ENCODE measurements at places on chromosomes 12 and 14.

- no peak for DNase-seq
These were observed 67.9 kb upstream of the PDZRN4 start for GRCh38 chr12:41120211-41120610.

- DNase-seq = no peak
These were observed 11.0 kb downstream of the PDE1B start for GRCh38 chr12:54560374-54560858.

- DNase-seq = no peak
These were observed 4.7 kb downstream of the CISTR start for GRCh38 chr12:53747095-53747494.

GRCh38 chr12:122174155-122174845 is at the start of gene IL31:
IL31 (minus strand) TSS chr12:122174221; CDS start chr12:122174172, 49 bp downstream.
- no peak for DNase-seq

- no peak for DNase-seq
These were observed 21.0 kb downstream of the HRK start for GRCh38 chr12:116860263-116860662.

DNA sequence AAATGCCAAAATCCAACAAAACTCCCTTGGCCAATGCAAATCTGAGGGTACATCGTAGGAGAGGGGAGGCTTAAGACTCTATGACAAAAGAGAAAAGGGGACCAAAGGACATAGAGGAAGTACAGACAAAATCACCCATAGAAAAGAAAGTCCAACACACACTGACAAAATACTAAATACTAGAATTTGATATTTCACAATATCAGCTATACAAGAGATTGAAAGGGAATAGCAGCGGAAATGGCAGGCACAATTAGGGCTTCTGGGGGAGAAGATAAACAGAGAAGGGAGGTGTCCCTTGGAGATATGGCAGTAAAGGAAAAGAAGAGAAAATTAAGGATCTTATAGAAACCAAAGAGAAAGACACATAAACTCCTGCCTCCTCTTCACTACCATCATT is 29.0 kb downstream of the ATP2B1 start:
- no peak for DNase-seq

DNA sequence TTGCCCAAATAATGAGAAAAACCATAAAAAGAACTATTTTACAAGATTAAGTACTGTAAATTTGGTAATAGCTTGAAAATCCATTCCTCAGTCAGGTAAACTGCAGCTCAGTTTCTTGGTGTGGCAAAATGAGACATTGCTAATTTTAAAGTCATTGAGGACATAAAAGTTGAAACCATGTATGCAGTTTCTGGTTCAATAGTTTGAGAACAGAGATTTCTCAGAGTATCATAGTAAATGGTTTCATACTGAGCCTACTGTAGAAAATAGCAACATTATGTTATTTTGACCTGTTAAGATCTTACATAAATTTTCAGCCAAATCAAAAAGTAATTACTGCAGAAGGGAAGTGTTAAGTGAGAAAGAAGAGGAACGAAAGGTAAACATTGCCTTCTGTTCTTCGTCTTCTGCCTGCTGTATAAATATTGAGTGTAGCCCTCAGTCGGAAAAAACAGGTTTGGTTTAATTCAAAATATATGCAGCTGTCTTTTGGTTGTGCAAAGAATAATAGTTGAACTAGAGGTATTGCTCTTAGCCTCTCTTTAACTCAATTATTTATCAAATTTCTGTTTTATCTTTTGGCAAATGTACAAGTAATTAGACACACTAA is 119.6 kb downstream of the SYNE2 start:
- no peak for DNase-seq

DNA sequence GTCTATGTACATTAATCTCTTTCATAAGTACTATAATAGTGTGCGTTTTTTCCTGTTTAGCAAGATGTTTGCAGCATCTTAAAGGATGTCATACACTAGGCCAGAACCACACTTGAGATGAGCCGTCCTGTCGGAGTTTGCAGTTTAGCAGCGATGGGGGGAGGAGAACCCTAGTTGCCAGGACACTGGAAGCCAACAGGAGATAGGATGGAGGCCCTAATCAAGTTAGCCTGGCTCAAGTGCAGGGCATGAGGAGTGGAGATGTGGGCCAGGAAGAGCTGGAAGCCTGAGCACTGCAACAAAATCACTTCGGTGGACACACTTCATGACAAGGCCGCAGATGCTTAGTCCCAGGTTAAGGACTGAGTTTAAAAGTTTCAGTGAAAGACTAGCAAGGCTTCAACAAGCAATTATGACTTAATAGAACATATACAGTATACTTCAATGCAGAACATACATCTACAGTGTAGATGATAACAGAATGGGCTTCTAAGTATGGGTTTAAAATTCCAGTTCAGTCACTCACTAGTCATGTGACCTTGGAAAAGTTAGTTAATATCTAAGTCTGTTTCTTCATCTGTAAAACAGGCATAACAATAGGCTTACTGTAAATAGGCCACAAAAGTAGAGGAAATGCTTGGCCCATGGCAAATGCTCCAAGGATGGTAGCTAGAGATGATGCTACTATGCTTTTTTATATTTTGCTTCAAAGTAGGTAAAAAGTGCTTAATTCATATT is 77.1 kb downstream of the PTPN21 start:
- DNase-seq = no peak

DNA sequence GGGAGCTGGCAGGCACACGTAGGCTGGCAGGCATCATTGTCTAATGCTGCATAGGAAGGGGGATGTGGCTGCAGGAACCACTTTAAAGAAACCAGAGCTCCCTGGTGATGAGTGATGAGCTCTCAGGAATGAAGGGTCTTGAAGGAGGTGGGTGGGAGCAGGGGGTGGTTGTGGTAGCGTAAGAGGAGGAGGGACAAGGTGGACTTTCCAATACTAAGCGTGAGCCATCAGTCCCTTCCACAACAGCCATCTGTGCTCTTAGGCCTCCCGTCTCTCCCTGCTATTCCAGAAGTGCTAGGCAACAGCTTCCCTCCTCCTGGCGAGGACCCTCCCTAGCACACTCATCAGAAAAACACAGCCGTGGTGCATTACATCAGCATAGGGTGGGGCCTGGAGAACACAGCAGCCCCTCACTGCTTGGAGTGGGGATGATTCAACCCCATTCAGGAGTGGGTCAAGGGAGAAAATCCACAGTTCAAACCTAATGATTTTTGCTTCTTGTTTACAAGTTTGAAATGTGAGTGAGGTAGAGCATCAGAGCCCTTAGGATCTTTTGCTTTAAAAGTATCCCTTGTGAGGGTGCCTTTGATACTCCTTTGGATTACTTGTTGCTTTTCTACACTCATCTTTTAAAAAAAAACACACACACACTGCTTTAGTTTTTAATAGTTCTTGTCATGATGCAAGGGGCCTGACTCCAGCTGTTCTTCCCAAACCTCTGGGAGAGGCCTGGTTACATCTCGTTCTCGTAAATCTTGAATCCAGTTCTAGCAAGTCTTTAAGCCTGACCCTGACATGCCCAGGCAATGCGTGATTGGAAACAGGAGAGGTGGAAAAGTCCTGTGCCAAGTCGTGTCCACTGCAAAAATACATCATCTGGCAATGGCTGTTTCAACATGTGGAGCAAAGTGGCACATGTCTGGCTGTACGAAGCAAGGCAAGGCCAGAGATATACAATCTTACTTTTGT is 356.4 kb upstream of the DDHD1 start:
- no peak for DNase-seq

DNA sequence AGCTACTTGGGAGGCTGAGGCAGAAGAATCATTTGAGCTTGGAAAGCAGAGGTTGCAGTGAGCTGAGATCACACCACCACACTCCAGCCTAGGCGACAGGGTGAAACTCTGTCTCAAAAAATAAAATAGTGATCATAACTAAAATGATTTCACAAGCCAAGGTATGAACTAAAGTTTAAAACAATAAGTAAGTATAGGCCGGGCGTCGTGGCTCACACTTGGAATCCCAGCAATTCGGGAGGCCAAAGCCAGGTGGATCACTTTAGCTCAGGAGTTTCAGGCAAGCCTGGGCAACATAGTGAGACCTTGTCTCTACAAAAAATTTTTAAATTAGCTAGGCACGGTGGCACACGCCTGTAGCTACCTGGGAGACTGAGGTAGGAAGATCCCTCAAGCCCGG is 27.4 kb downstream of the BLTP3B start:
- DNase-seq = no peak

- DNase-seq = peak; percentile 70
These were observed 14.0 kb downstream of the TAMALIN start for GRCh38 chr12:52020539-52021336.

GRCh38 chr12:62709311-62709710 is 225.6 kb downstream of the PPM1H start:
- no peak for DNase-seq

GRCh38 chr12:45988264-45988663 is 2.1 kb downstream of the SCAF11 start:
- DNase-seq = no peak

GRCh38 chr12:114313910-114314309 is 92.0 kb downstream of the TBX5 start:
- no peak for DNase-seq

- no peak for DNase-seq
These were observed 254.0 kb upstream of the ATP2B1 start for GRCh38 chr12:89962648-89963047.

DNA sequence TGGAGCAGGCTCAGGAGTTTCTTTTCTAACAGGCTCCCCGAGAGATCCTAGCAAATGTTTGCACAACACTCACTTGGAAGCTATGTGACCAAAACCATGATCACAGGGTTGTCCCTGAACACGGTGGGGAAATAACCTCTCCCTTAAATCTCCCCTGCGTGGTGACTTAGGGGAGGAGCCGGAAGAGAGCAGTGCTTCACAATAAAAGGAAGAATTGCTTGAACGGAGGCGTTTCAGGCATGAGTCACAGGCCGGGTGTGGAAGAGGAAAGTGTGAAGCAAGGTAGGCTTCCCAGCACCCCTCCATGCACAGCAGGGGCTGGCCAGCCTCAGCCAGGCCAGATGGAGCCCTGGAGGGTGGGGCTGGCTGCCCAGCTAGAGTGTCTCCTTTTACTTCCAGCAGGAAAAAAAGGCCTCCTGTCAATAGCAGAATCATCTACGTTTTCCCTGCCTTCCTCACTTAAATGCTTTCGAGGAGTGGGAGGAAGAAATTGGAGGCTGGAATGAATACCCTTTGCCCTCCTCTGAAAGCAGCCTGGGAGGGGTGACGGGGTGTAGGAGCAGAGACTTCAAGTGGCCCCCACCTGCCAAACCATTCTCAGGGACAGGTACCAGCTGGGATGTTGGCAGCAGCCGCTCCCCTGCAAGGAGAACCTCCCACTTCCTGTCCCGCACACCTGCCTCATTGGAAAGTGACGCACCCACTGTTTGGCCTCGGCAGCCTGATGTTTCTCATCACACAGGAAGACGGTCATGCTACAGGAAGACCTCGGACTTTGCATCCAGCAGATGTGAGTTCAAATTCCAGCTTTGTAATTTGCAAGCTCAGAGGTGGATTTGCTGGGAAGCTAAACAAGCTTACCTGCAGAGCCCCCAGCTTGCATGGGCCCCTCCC is 30.1 kb upstream of the PPP2R5C start:
- no peak for DNase-seq

- DNase-seq = no peak
These were observed 187.5 kb downstream of the MSRB3 start for GRCh38 chr12:65465766-65466547.

DNA sequence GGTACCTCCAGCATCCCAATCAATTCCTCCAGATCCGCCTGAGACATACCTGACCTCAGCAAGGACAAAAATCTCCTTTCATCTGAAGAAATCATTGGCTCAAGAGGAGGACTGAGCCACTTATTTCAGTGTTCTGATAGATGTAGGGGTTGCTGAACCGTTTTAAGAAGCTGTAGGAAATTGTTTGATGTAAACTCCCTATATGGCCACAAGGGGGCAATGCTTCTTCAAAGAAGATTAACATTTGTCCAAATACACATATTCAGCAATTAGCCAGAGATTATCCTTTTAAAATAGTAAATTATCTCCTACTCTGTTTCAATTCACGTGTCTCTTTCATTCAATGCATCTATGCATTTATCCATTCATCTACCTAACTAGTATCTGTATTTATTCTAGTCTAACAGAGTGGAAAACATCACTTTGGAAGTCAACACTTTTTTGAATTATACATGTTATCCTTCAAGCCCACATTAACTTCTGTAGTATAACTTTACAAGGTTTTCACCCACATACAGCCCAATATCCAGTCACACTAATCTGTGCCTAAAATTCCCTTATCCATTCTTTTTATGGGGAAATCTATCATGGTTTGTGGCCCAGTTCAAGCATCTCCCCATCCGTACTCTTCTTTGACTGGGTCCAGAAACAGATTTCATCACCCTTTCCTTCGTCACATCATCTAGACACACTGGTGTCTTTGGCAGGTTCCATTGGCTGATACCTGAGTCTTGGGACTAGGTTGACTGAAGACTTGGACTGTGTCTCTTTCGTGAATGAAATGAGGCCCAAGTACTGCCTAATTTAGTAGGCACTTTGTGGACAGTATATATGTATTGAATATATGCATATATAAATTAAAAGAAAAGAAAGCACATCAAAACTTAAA is 411.0 kb upstream of the OR4E1 start:
- peak; percentile 1 for DNase-seq

- DNase-seq = no peak
These were observed 2.0 kb upstream of the EMP1 start for GRCh38 chr12:13194401-13195110.

GRCh38 chr12:4114986-4115385 is 158.6 kb upstream of the CCND2 start:
- DNase-seq = no peak

DNA sequence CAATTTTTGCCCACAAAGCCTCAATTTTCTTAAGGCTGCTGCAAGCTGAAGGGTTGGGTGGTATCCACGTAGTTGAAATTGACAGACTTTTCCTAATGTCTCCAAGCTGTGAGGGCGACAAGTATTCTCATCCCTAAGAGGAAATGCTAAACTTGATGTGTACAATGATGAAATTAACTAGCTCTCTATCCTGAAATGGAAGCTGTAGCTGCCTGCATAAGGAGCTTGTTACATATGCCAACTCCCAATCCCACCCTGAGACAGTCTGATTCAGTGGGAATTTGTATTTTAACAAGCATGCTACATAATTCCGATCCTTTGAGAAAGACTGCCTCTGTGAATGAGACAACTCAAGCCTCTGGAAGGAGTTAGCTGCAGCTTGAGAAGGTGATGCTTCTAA is 45.7 kb upstream of the MDM1 start:
- DNase-seq = no peak

DNA sequence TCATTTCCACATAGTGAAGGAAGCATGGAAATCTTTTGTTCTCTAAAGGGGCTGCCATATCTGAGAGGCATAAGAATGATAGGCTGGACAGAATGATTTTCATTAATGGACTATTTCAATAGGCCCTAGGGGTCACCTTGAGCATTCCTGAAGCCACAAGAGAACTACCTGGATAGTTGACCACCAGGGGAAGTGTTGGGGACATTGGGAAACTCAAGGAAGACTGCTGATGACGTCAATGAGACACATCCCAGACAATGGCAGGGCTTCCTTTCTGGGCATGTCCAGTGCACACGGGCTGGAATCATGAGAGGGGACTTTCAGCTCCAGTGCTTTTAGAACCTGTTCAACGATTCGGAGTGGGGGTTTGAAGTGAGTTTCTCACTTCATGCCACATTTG is 48.8 kb upstream of the CHST11 start:
- DNase-seq = no peak

Data from NCI-H526 treated with DMSO at 0.1 percent for 48 hours (cell line).